CD4-positive, alpha-beta memory T cell (primary cell): ENCODE measurements at places on chromosomes 11 and 22. TPM values are rescaled to one million over a fixed set of nuclear protein-coding genes. Genes with fewer than 3 reads are reported as not detected.

GRCh38 chr11:13367115-13367514 is 89.5 kb downstream of the BMAL1 start:
- DNase-seq, result no peak

DNA sequence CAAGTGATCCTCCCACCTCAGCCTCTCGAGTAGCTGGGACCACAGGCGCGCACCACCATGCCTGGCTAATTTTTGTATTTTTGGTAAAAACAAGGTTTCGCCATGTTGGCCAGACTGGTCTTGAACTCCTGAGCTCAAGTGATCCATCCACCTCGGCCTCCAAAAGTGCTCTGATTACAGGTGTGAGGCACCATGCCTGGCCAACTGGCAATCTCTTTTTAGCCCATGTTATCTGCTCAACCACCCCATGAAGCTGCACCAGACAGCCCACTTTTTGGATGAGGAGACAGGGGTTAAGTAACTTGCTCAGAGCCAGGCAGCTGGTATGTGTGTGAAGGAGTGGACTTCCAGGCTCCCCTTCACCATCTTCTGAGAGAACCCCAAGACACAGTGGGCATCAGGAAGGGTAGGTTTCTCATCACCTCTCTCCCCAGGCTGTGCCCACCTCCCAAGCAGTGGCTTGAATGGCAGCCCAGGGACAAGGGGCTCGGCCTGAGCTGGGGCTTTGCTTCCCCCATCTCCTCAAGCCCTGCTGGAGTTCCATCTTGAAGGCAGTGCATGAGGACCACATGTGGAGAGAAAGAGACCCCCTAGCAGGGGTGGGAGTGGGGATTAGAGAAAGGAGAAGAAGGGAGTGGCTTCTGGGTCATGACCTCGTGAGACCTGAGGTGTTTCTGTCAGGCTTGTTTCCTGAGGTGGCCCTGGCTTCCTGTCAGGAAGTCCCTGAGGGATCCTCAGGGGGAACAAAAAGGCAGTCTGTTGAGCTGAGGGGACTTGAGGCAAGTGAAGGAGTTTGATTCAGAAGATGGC is 87.5 kb upstream of the PARVA start:
- DNase-seq, result no peak

DNA sequence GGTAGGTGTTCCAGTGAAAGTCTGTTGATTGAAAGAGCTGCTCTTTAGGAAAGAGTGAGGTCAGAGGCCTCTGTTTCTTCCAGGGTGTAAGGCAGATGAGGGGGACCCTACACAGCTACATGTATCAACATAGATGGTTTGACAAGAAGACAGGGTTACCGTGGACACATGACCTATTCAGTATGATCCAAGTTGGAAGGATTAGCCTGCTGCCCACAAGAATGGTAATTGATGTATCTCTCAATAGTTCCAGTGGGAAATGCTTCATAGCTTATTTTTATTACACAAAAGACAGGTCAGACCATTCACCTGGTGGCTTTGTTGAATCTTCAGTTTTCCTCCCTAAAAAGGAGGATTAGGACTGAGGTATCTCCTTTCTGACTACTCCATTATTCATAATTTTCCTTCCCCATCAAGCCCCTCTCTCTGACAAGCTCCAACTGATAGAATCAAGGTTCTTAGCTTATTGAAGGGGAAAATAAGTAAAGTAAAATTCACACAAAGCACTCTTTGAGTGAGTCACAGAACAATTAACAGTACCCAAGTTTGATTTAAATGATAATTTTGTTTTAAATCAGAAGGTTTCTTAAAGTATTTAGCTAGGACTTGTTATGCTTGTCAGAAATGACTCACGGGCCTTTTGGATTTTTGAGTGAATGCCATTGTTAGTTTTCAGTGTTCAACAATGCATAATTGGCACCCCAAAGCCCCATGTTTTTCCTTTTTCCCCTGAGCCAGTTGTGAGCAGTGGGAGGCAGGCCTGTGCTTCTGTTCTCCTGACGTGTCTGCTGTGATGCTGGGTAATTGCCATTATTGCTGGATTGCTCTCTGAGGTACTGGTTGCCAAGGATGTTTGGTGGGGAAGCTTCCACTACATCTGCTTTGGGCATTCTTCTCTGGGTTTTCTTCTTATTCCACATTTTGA is 373.2 kb downstream of the DDX10 start:
- no peak for DNase-seq

UPK3A gene
- total RNA-seq, result not detected
